Karpas-422 (cell line): ENCODE measurements at places on chromosomes 6 and 20. TPM values are rescaled to one million over a fixed set of nuclear protein-coding genes. Genes with fewer than 3 reads are reported as not detected.

Gene OR12D3
- not detected in 2 replicates for total RNA-seq

Gene FBXO30
- total RNA-seq: 14.2 and 30.6 TPM in 2 replicates

DNA sequence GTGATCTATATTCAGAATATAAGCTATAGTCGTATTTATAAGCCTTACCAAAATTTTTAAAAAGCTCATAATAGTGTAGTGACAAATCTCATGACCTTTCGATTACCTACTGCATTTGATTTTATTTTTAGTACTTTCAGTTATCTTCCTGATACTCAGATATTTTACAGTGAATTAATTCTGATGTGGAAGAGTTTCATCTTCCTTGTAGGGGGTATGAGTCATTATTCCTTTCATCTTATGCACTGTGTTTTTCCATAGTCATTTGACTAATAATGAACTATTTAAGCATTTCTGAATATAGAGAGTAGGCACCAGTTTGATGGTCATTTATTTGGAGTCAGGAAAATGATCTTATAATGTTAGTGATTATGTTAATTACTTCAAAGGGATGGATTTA lies 36.4 kb downstream of the HDGFL1 start:
- no peak for DNase-seq
- no peaks in the 10 kb centered on the region for H3K27me3 ChIP-seq
- no peak overlapping the region for H3K27ac ChIP-seq
- H3K4me1 ChIP-seq: no peaks in the 10 kb centered on the region
- no peak overlapping the region for H3K4me3 ChIP-seq

- no peaks in the 10 kb centered on the region for H3K4me1 ChIP-seq
- H3K27ac ChIP-seq: no peak overlapping the region
- no peak for DNase-seq
- H3K27me3 ChIP-seq: no peaks in the 10 kb centered on the region
- H3K4me3 ChIP-seq: no peak overlapping the region
- no peaks in the 10 kb centered on the region for H3K36me3 ChIP-seq
These were observed 665.5 kb downstream of the BCKDHB start for GRCh38 chr6:80771941-80772340.

DNA sequence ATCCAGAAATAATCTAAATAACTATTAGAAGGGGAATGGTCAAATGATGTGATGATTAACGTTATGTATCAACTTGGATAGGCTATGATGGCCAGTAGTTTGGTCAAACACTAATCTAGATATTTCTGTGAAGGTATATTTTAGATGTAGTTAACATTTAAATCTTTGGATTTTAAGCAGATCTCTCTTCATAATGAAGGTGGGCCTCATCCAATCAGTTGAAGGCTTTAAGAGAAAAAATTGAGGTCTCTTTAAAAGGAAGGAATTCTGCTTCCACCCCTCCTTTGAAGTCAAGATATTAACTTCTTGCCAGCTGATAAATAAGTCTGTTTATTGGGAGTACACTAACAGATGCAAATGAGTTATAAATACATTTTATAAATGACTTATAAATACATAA lies 760.0 kb upstream of the SLC35B3 start:
- H3K27me3 ChIP-seq: no peaks in the 10 kb centered on the region
- H3K4me3 ChIP-seq: no peak overlapping the region
- H3K27ac ChIP-seq: no peak overlapping the region
- H3K36me3 ChIP-seq: no peaks in the 10 kb centered on the region

GRCh38 chr6:12312736-12313135 lies 22.6 kb downstream of the EDN1 start:
- no peak for DNase-seq
- no peak overlapping the region for H3K4me3 ChIP-seq
- H3K4me1 ChIP-seq: no peaks in the 10 kb centered on the region
- no peaks in the 10 kb centered on the region for H3K36me3 ChIP-seq
- H3K27me3 ChIP-seq: no peaks in the 10 kb centered on the region

DNA sequence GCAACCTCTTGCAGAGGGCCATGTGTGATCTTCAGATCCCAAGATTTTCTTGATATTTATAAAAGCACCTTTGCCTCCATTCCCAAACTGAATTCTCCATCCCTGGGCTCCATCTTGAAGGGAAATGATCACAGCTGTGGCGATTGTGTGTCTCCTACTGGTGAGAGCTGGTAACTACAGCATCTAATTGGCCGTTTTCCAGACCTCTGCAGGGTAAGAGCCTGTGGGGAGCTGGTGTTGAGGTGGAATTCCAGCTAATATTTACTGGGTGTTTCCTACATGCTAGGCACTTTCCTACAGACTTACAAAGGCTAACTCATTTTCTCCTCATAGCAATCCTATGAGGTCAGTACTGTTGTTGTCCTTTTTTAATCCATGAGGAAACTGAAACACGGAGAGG lies 59.2 kb upstream of the FNDC1 start:
- H3K27me3 ChIP-seq: no peaks in the 10 kb centered on the region
- H3K4me1 ChIP-seq: peaks cover 62% of the 10 kb centered on the region
- no peak overlapping the region for H3K27ac ChIP-seq
- no peak overlapping the region for H3K4me3 ChIP-seq

- H3K4me3 ChIP-seq: no peak overlapping the region
- no peaks in the 10 kb centered on the region for H3K27me3 ChIP-seq
- no peak for DNase-seq
- no peaks in the 10 kb centered on the region for H3K4me1 ChIP-seq
These were observed 106.8 kb downstream of the PXDC1 start for GRCh38 chr6:3644739-3645012.

DNA sequence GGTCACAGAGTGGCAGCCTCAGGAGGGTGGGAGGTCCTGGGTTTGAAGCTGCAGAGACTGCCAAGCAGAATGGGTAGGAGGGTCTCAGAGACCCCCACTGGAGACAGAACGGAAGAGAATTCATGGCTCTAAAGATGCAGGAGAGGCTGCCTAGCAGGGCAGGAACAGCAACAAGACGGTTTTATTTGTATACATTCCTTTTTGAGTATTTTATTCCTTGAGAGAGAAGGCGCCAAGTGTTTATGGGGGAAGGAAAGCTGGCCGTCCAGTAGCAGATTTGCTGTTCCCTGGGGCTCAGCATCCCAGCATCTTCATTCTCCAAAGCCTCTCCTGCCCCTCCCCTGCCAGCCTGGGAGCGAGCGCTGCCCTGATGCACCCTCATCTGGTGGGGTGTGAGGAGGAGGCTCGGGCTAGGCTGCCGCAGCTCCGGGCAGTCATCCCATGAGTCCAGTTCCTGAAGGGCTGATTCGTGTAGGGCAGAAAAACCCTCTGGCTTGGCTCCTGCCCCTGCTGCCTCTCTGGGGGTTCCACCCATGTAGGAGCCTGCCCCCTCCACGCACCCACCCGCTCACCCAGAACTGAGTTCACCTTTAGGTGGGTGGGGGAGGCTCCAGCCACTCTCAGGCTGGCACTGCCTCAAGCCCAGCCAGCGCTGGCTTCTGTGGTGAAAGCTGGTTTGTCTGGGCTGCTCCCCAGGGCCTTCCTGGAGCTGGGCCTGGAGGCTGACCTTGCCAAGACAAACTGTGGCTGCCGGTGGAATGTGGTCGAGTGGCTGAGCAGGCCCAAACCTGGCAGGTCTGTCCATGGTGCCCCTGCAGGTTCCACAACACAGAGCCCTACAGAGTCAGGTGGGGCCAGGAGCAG lies 32.4 kb downstream of the CPXM1 start:
- no peak overlapping the region for H3K27ac ChIP-seq
- H3K4me3 ChIP-seq: no peak overlapping the region
- no peak for DNase-seq

DNA sequence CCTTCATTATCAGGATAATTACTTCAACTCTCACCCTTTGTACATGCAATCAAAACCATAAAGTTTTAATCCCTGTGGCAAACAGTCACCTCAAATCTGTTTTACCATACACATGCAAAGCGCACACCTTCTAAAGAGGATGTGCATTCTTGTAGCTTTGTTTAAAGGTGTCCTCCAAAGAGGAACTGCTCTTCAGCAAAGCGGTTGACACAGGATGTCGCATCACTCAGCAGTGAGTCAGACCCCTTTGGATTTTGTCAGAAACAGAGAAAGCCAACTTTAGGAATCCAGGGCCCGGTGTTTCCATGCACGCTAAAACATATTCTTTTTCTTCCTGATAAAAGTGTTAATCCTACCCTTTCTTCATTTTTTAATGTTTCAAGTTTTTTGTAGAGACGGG lies 268.3 kb upstream of the ARID1B start:
- no peaks in the 10 kb centered on the region for H3K4me1 ChIP-seq
- no peaks in the 10 kb centered on the region for H3K36me3 ChIP-seq
- DNase-seq: peak; percentile 47
- H3K27me3 ChIP-seq: no peaks in the 10 kb centered on the region
- H3K4me3 ChIP-seq: no peak overlapping the region

- H3K4me3 ChIP-seq: no peak overlapping the region
- no peaks in the 10 kb centered on the region for H3K27me3 ChIP-seq
- no peaks in the 10 kb centered on the region for H3K36me3 ChIP-seq
- H3K27ac ChIP-seq: no peak overlapping the region
- DNase-seq: no peak
- no peaks in the 10 kb centered on the region for H3K4me1 ChIP-seq
These were observed 12.6 kb downstream of the DUSP22 start for GRCh38 chr6:304833-305370.

GRCh38 chr6:90495216-90495817 lies 91.6 kb downstream of the MAP3K7 start:
- H3K27ac ChIP-seq: no peak overlapping the region
- no peaks in the 10 kb centered on the region for H3K27me3 ChIP-seq
- no peak for DNase-seq
